ENCODE measurements at places on chromosomes 3 and 15.

DNA sequence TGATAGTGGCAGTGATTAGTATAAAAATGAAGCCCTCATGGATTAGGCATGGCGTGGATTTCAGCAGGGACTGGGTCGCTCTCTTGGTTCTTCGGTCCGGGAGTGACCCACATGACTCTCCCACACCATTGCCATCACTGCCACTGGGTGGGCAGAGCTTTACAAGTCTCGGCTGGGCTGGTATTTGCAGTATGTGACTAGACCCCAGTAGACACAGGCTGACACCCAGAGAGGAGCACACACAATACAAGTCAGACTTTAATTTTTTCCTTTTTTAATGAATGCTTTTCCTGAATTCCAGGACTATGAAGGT lies 1.5 kb downstream of the SV2B start:
- H3K27ac ChIP-seq: no peak overlapping the region
- no peak for DNase-seq
- no peaks in the 10 kb centered on the region for H3K36me3 ChIP-seq
- no peak overlapping the region for H3K4me3 ChIP-seq
- peaks cover 16% of the 10 kb centered on the region for H3K4me1 ChIP-seq
- H3K27me3 ChIP-seq: peaks cover 82% of the 10 kb centered on the region

- H3K4me3 ChIP-seq: no peak overlapping the region
- H3K27me3 ChIP-seq: no peaks in the 10 kb centered on the region
- no peak overlapping the region for H3K27ac ChIP-seq
- no peak for DNase-seq
These were observed 199.5 kb downstream of the GOLGA6L6 start for GRCh38 chr15:20341901-20342600.

- DNase-seq: peak; percentile 47
- H3K4me1 ChIP-seq: no peaks in the 10 kb centered on the region
- H3K27me3 ChIP-seq: no peaks in the 10 kb centered on the region
- no peak overlapping the region for H3K4me3 ChIP-seq
These were observed 57.9 kb downstream of the RPL22L1 start for GRCh38 chr3:170811928-170812591.

DNA sequence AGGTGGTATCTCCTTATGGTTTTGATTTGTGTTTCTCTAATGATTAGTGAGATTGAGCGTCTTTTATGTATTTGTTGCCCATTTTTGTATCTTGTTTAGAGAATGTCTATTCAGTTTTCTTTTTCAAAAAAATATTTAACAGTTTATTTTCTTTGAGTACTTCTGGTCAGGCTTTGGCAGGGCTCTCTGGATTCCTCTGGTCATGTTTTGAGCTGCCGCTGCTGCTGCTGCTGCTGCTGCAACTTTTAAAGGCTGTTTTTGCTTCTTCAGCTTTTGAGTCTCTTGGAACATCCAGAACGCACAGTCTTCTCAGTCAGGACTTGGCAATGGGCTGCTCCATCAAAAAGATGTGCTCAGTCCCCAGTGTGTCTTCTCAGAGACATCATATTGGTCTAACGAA lies 40.1 kb downstream of the REC114 start:
- no peak overlapping the region for H3K27ac ChIP-seq
- H3K27me3 ChIP-seq: peaks cover 13% of the 10 kb centered on the region
- no peak overlapping the region for H3K4me3 ChIP-seq
- no peaks in the 10 kb centered on the region for H3K4me1 ChIP-seq

Measured in naive thymus-derived CD8-positive, alpha-beta T cell (primary cell).